Activated T-helper 9 cell treated with anti-CD3 and anti-CD28 coated beads, Interleukin-2, amount 50 U/mL, for 16 hours (primary cell): ENCODE measurements at places on chromosomes 7 and 10.

DNA sequence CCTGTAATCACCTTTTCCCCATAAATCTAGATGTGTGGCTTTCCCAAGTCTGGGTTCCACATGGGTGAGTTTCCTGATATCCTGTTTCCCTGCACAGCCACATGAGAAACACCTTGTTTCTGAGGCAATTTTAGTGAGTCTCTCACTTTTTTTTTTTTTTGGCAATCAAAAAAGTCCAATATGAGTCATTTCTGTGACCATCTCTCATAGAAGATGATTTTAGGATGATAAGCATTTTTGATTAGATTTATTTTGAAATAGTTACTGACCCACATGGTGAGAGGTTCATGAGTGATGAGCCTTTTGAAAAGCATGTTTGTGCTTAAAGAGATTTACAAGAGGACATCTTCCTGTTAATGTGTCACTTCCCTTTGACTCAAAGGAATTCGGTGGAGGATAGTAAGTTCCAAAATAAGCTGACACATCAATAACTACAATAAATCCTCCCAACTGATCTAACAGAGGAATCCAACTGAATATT is 464.0 kb downstream of the INHBA start:
- no peak for DNase-seq

DNA sequence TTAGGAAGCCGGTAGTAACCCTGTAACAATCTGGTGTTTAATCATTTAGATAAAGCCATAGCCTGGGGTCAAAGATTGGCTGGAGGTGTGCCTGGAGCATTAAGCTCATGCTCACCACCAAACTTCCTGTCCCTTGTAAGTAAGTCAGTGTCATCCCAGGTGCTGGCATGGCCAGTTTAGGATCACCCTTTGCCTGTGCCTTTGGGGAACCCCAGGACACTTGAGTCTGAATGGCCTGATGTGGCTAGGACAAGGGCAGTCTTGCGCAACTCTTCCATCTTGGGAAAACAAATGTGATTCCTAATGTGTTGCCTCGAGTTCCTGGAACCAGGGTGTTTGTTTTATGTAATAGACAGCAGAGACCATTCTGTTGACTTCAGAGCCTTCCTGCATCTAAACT is 154.8 kb downstream of the GRK5 start:
- DNase-seq: no peak

GRCh38 chr7:157389951-157390730 is 53.3 kb downstream of the DNAJB6 start:
- DNase-seq: no peak

DNA sequence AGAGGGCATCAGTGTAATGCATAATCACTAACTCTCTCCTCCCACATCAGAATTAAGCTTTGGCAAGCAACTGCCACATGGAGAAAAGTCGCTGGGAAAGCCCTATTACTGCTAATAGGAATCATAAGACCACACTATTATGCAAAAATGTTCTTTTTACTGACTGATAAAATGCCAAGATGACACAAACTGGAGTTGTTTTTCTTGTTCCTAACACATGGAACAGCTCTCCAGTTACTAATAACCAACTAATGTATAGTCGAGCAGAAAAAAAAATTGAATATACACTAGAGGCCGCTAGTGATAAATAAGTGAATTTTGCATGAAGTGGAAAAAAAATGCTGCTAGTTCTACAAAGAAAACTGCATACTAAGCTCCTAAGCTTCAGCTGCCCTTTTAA is 165.6 kb downstream of the TPK1 start:
- DNase-seq: no peak

DNA sequence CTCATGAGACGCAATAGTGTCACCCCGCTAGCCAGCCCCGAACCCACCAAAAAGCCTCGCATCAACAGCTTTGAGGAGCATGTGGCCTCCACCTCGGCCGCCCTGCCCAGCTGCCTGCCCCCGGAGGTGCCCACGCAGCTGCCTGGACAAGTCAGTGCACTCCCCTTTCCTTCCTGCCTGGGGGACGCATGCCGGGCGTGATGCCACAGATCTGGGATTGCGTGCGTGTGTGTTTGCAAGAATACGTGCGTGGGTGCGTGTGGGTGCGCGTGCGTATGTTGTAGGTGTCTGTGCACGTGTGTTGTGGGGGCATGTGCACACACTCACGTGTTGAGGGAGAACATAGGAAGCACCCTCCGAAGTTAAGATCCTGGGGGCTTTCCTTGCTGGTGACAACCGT is 23.5 kb downstream of the PFKFB3 start:
- no peak for DNase-seq

- no peak for DNase-seq
Observed at GRCh38 chr7:119959811-119960210, 313.2 kb upstream of the KCND2 start.

DNA sequence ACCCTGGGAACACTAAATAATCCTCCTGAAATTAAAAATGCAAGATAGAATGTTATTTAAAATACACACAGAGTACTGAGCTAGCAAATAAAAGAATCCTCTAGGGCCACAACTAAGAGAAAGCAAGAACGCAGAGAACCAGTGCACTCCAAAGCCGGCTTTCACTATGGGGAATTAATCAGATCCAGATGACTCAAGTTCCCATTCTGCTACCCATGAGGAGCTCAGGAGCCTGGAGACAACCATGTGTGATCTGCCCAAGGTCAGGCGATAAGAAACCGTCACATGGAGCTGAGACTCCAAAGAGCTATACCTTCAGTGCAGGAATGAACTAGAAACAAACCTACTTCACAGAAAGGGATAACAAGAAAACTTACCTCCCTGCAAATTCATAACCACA is 19.5 kb upstream of the CYREN start:
- no peak for DNase-seq
